Pericardium fibroblast (primary cell): ENCODE measurements at places on chromosomes 13 and 19. TPM values are rescaled to one million over a fixed set of nuclear protein-coding genes. Genes with fewer than 3 reads are reported as not detected.

MEF2B gene
- total RNA-seq: 0.35 TPM in 1 of 2 replicates, not detected in the other

CEACAM4 gene
- not detected in 2 replicates for total RNA-seq

GRAMD1A gene
- total RNA-seq: 48.3 and 53.9 TPM in 2 replicates

SOX1 gene
- total RNA-seq: not detected in 2 replicates

CDC34 gene
- 109 and 112 TPM in 2 replicates for total RNA-seq

ALOX5AP gene
- total RNA-seq: 0.26 and 1.2 TPM in 2 replicates

TNNT1 gene
- total RNA-seq: 5.4 and 9.0 TPM in 2 replicates

TIMM50 gene
- 49.8 and 59.7 TPM in 2 replicates for total RNA-seq

ZNF677 gene
- 7.4 and 20.2 TPM in 2 replicates for total RNA-seq

SIGLECL1 gene
- total RNA-seq: not detected in 2 replicates

PPP5C gene
- total RNA-seq: 54.5 and 57.2 TPM in 2 replicates

CALR3 gene
- total RNA-seq: not detected in 2 replicates

MAN2B1 gene
- total RNA-seq: 84.3 and 93.9 TPM in 2 replicates

ADM5 gene
- total RNA-seq: 0.12 and 0.26 TPM in 2 replicates

SHFL gene
- 28.6 and 36.9 TPM in 2 replicates for total RNA-seq

ZNF43 gene
- 3.1 and 4.1 TPM in 2 replicates for total RNA-seq

NDFIP2 gene
- 21.6 and 42.0 TPM in 2 replicates for total RNA-seq
